Activated CD8-positive, alpha-beta memory T cell treated with anti-CD3 and anti-CD28 coated beads, Interleukin-2, amount 10 ng/mL, durations not matched to agents 7 days and 5 days (primary cell): ENCODE measurements at places on chromosomes 16 and 17. TPM values are rescaled to one million over a fixed set of nuclear protein-coding genes. Genes with fewer than 3 reads are reported as not detected.

- DNase-seq, result no peak
These were observed 5.9 kb downstream of the ADAD2 start for GRCh38 chr16:84196727-84197394.

DNA sequence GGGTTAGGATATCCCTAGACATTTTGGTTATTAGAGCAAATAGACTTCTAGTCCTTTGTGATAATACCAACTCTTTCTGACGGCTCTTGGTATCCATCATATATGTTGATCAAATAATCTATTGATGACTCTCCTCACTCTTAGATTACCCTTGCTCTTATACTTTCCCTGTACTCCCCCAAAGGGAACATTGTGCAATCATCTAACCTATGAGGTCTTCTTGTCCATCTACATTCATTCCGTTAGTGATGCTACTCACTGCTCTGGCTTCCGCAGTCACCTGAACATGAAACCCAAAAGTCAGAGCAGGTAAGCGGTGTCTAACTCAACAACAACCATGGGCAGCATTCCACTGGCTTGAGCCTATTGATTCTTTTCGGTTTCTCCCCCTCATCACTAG is 223.7 kb upstream of the SALL1 start:
- no peak for DNase-seq

DNA sequence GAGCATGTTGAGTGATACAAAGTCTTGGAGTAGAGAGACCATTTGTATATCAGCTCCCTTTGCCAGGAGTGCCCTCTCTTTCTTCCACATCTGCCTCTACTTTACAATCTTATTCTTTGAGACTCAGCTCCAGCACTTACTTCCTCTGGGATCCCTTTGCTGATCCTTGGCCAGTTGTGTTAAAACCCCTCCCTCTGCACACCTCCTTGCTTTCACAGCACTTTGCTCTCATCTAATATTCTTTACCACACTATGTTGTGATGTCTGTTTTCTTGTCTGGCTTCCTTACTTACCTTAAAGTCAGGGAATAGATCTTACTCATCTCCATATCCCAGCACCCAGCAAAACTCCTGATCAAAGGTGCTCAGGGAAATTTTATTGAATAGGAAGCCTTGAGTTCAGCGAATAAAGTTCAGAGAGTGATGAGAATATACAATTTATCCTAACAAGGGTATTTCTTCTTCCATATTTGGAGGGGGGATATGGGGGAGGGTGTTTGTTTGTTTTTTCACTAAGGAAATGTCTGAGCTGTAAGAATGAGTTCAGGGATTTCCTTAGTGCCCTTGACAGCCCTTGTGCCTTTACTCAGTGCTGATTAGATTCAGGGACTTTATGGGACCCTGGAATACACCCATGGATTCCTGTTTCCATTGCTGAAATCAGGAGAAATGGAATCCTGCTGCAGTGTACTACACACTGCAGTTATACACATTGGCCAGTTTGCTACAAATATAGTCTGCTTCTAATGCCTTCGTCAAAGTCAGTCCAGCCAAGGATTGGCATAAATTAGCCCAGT is 32.0 kb downstream of the MRTFB start:
- no peak for DNase-seq

DNA sequence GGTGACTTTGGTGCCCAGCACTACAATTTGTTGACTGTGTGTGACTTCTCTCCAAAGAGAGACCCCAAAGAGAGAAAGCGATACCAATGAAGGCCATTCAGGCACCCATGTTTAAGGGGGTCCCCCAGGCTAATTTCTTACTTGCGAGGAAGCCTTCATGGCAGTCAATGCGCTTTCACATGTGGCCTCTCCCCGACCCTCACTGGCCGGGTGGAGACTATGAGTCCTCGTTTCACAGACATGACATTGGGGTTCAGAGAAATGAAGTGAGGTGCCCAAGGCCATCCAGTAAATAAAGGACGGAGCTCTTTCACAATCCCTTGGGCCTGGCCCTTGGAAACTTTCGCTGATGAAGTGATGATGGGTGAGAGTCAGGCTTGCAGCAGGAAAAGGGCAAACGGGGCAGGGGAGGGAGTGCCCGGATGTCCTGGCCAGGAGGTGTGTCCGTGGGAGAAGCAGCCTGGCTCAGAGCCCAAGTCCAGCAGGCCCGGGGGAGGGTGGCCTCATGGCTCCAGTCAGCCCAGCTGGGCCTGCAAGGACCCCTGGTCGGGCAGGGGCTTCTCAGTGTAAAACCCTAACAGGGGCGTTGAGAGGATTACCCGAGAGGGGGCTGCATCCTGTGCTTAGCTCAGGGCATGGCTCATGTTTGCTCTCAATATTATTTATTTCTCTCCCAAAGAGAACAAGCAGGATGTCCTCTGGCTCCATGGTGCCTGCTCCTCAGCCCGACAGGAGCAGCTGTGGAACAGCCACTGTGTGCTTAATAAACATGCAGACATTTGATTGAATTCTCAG is 14.7 kb downstream of the TBX2 start:
- peak; percentile 37 for DNase-seq

- no peak for DNase-seq
These were observed 7.0 kb upstream of the SPATA20 start for GRCh38 chr17:50539762-50540559.

DNA sequence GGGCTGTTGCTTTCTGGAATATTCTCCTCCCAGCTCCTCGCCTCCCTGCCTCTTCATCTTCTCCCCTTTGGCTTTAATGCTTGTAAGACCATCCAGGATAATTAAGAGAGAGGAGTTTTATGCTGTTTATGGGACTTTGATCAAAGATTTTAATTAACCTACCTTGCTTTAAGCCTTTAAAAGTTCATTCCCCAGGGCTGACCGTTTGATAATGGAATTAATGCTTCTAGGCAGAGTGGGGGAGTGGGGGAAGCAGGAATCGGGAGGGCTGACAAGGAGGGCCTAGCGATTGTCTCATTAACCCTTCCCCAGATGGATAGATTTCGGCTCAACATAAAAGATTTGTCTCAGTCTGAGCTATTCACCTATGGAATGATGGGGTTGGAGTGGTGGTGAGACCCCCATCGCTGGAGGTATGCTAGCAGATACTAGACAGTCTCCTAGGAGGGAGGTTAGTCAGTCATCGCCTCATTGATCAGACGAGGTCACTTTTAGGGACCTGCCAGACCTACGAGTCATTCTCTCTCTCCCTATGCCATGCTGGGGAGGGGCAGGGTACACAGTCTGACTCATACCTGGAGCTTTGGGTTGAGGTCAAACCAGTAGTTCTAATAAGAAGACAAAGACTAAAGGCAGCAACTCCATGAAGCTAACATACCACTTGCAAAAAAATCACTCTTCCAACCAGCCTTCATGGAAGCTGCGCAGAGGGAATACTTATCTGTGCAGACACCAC is 236.6 kb upstream of the NLRP1 start:
- no peak for DNase-seq

DNA sequence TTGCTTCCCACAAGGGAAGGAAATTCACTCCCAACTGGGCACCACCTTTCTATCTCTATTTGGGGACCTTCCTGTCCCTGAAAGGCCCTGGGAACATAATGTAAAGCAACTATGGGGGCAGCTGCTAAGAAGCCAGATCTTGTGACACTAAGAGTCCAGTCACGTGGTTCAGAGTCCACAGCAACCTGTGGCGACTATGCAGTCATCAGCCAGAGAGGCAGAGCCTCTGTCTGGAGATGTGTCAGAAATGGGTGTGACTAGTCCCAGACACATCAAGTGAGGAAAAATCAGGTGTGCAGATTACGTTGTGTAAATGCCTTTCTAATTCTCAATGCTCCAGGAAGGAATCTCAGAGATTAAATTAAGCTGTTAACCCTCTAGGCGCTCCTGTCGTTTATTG is 26.6 kb upstream of the SKAP1 start:
- peak; percentile 72 for DNase-seq

GRCh38 chr16:18953547-18953946 is 27.3 kb upstream of the SMG1 start:
- no peak for DNase-seq

DNA sequence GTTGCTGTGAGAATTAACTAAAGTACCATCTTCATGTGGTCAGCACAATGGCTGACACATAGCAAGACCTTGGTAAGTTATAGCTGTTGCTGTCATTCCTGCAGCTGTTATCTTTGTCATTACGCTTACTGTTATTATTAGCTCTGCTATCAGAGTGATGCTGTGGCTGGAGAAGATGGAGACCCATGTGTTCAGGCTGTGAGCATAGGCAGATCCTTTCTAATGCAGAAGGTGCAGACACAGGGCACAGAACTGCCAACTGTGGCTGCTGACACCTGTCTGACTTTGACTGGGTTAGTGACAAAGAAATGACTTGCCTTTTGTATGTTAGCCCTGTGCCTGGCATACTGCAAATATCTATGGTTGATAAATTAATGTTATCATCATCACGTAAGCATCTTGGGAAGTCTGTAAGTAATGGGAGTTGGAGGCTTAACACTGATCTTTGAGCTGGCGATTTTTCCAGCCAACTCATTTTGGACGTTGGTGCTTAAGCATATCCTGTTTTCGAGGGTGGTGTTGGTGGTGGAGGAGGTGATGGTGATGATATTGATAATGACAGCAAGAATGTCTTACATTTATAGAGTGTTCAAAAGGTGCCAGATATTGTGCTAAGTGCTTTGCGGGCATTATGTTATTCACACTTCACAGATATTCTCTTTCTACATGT is 695.3 kb downstream of the WWOX start:
- peak; percentile 58 for DNase-seq

DNA sequence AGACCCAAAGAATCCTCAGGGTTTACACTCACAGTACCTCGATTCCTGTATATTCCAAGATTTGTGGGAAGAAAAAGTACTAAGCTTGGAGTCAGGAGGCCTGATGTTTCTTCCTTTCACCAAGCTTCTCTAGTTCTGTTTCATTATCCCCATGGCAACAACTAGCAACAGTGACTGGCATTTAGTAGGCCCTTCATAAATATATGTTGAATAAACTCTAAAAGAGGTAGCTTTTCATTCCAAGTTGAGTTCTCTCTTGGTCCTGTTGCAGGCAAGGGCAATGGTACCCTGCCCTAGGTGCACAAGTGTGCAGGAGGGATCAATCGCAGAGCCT is 527 bp upstream of the UBE2Z start:
- DNase-seq, result no peak

DNA sequence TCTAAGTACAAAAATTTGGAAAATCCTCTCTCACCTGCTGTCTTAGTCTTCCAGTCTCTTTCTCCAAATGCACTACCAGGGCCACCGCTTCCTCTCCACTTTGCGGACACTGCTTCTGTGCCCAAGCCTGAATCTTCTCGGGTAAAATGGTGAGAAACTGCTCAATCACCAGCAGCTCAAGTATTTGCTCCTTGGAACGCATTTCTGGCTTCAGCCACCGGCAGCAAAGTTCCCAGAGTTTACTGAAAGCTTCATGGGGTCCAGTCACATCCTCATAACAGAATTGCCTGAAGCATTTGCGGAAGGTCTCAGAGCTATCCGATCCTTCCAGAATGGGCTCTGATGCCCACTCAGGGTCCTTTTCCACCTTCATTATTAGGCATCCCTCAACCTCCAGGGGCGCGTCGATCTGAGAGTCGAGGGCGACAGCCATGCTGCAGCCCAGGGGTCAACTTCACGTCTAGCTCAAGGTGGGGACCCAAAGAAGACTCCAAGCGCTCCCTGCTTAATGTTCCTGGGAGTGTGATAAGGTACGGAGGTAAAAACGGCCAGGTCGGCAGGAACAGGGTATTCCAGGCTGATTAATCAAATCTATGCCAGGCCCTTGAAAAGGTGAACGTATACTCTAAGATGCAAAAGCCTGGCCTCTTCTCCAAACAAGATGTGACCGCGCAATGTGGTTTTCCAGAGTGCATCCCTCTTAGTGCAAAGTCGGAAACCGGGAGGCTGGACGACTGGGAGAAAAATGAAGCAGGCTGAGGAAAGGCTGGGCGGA is 763 bp downstream of the ZKSCAN2 start:
- DNase-seq, result no peak

The TBC1D3E gene
- total RNA-seq, result not detected

The ZP2 gene
- not detected for total RNA-seq

The ITGAD gene
- total RNA-seq, result 0.23 TPM

The MAP2K3 gene
- 97.3 TPM for total RNA-seq

The NPW gene
- total RNA-seq, result 1.1 TPM

The KRT33A gene
- total RNA-seq, result not detected

The FBXL16 gene
- total RNA-seq, result 7.5 TPM

The ZNF597 gene
- total RNA-seq, result 2.4 TPM

The MFAP4 gene
- total RNA-seq, result not detected
